Keratinocyte (primary cell): ENCODE measurements at places on chromosomes 6 and 20. TPM values are rescaled to one million over a fixed set of nuclear protein-coding genes. Genes with fewer than 3 reads are reported as not detected.

GRCh38 chr20:40307997-40308396 is 381.0 kb downstream of the MAFB start:
- DNase-seq: no peak
- H3K4me1 ChIP-seq: no peaks in the 10 kb centered on the region

Gene NFKBIE
- 5.7 to 7.3 TPM (median 6.5 TPM) in 3 replicates for polyA plus RNA-seq

Gene PRDM13
- not detected in 3 replicates for polyA plus RNA-seq

GRCh38 chr20:63934271-63935068 is 21.7 kb downstream of the UCKL1 start:
- DNase-seq: no peak
- no peak overlapping the region for H3K27ac ChIP-seq
- H3K4me3 ChIP-seq: no peak overlapping the region
- no peaks in the 10 kb centered on the region for H3K27me3 ChIP-seq

DNA sequence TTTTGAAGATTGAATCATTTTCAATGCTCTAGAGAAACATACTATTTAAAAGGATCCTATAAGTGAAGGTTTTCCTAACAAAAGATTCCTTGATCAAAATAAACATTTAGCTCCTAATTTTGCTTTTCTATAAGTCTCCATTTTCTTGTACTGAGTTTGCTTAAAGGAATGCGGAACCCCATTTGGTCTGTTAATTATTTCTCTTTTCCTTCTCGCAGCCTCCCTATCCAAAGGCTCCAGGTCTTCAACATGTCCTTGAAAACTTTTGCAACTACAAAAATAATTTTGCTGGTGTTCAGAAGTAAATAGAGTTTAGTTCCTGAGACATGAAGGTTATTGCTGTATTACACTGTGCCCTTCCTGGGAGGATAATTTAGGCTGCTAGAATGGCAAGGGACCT is 8.3 kb upstream of the NPEPL1 start:
- H3K27me3 ChIP-seq: no peaks in the 10 kb centered on the region
- H3K4me1 ChIP-seq: no peaks in the 10 kb centered on the region
- H3K27ac ChIP-seq: no peak overlapping the region
- H3K4me3 ChIP-seq: no peak overlapping the region
- peaks cover 6% of the 10 kb centered on the region for H3K36me3 ChIP-seq

Gene ZNF322
- 4.6 to 7.7 TPM (median 6.5 TPM) in 3 replicates for polyA plus RNA-seq

Gene SIRPD
- not detected in 3 replicates for polyA plus RNA-seq

GRCh38 chr6:121435444-121436069 is at the start of gene GJA1:
Gene GJA1 (plus strand): TSS chr6:121435646. CDS start chr6:121446848, 11,202 bp downstream.
- H3K4me3 ChIP-seq: peak within 1 kb of the TSS; percentile 98
- H3K27me3 ChIP-seq: no peaks in the 10 kb centered on the region
- no peaks in the 10 kb centered on the region for H3K36me3 ChIP-seq
- peaks cover 25% of the 10 kb centered on the region for H3K4me1 ChIP-seq
- peak within 1 kb of the TSS; percentile 96 for H3K27ac ChIP-seq

DNA sequence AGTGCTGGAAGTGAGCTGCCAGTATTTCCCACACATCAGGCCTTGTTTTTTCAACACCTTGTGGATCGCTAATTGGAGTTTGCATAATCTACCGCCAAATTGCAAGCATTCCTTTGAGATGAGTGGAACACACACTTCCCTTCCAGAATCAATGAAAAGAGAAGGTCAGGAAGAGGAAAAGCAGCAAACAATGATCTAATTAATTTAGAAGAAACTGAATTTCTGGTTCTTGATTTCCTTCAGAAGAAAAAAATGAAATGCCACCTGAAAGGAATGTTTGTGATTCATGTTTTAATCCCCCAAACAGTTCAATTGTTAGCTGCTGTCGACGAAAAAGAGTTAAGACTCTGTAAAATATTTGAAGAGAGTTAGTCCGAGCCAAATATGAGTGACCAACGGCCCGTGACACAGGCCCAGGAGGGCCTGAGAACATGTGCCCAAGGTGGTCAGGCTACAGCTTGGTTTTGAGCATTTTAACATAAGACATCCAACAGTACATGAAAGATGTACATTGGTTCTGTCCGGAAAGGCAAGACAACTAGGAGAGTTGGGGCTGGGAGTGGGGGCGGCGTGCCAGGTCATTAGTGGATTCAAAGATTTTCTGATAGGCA is 182.3 kb downstream of the MTFR2 start:
- H3K27me3 ChIP-seq: no peaks in the 10 kb centered on the region
- H3K4me3 ChIP-seq: no peak overlapping the region
- no peaks in the 10 kb centered on the region for H3K36me3 ChIP-seq

DNA sequence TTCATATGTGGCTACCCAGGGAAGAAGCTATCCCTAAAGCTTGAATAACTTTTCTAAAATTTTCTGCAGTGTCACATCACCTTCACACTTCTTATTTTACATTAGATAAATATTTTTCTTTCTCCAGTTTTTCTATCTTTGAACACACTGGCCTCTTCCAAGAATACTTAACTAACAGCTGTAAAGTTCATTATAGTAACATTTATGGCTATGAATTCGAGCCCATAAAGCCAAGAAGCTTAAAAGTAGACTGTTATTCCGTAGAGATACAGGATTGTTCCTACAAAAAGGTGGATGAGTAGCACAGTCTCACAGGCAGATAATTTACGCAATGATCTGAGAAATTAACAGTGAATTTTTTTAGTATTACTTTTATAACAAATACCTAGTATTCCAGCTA is 55.7 kb upstream of the BMP5 start:
- DNase-seq: no peak
- H3K4me3 ChIP-seq: no peak overlapping the region
- H3K27me3 ChIP-seq: no peaks in the 10 kb centered on the region

- H3K27ac ChIP-seq: no peak overlapping the region
- DNase-seq: no peak
These were observed 13.6 kb downstream of the AURKA start for GRCh38 chr20:56378386-56378785.

- H3K27me3 ChIP-seq: no peaks in the 10 kb centered on the region
- peak overlapping the region; percentile 24 for H3K4me3 ChIP-seq
- DNase-seq: peak; percentile 28
- peaks cover 52% of the 10 kb centered on the region for H3K4me1 ChIP-seq
- H3K36me3 ChIP-seq: peaks cover 28% of the 10 kb centered on the region
These were observed 32.8 kb downstream of the RAB22A start for GRCh38 chr20:58342104-58342945.

DNA sequence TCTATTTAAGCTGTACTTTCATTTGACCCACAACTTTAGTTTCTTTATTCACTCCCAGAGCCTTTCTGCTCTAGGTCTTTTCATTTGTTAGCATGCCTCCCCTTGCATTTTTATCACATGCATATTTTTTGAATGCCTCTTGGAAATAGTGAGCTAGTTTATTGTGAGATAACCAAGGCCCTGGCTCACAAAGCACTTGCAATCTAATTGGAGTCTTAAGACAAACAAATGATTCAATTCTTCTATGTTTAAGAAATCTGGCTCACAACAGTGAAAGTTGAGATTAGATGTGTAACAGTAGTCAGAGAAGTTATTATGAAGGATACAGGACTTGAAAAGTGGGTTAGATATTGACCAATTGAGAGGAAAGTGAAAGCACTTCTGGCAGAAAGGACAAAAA is 173.4 kb downstream of the MOXD1 start:
- H3K4me1 ChIP-seq: no peaks in the 10 kb centered on the region
- no peaks in the 10 kb centered on the region for H3K36me3 ChIP-seq
- DNase-seq: no peak

DNA sequence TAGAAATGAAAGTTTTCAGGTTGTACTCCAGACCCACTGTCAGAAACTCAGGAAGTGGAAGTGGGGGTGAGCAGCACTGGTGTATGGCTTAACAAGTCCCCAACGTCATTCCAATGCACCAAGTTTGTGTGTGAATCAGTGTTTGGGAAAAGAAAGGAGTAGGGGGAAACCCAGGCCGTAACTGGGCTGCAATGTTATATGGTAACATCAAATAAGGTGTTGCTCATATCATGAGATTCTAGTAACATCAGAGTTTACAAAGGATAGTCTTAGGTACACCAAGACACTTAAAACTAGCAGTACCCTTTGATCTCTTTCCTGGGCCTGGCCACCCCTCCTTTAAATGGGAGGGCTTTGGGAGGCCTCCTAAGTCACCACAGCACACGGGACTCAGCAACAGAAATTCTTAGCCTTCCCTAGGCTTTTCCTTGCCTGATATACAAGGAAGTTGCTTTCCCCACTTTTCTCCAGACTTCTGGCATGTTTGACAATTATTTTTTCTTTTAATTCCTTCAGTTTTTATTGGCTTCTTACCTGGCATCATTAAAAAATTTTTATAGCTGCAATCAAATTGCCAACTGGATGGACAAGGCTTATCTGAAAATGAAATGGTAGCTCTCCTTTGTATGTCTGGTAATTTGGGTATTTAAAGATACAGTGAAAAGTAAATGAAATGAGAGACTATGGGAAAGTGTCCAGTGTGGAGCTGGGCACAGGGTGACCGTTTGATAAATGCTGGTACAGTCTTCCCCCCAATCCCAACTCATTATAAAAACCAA is 15.1 kb downstream of the E2F3 start:
- H3K36me3 ChIP-seq: peaks cover 3% of the 10 kb centered on the region
- no peak overlapping the region for H3K27ac ChIP-seq
- H3K4me3 ChIP-seq: no peak overlapping the region
- H3K4me1 ChIP-seq: no peaks in the 10 kb centered on the region
- H3K27me3 ChIP-seq: no peaks in the 10 kb centered on the region
